ENCODE measurements at places on chromosomes 13 and 19.

- DNase-seq, result no peak
Observed at GRCh38 chr13:24263632-24264031, 45.7 kb upstream of the C1QTNF9 start.

DNA sequence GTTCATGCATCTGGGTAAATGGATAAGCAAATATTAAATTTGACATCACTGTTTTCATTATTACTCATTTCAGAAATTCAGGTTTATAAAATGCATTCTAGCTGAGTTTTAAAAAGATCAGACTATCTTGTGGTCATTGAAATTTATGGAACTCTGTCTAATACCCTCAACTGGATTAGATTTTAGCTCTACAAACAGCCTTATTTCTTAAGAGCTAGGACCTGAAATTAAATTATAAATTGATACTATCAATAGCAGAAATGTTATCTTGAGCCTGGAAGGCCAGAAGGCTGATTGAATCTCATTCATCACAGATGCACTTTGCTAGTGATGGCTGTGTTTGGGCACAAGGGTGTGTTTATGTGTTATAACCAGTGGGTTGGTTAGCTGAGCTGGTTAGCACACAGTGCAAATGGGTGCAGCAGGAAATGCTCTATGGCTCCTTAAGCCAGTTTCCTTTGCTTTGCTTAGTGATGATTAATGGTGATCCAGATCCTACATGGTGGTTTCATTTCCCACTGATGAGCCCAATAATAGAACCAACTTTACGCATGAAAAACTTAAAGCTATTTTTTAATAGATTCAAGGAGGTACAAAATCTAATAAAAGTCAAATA, 310.8 kb upstream of the KLF12 start:
- DNase-seq, result no peak

DNA sequence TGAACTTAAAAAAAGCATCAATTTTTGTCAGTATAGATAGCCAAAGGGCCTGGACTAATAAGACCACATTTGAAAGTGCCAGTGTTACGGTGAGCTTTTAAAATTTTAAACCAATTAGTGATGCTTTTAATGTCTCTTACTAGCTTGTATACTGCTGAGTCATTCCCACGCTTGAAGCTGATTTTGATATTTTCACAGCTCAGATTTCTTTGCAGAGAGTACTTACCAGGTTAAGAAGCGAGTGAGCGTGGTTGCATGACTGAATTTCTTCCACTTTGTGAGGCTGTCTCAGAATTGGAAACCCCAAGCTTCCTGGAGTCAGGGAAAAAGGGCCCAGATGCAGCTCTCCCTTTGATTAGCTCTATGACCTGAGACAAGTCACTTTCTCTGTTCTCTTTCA, 74.5 kb upstream of the NBEA start:
- no peak for DNase-seq

GRCh38 chr19:10517760-10518443, 655 bp upstream of the S1PR5 start:
- no peak for DNase-seq

DNA sequence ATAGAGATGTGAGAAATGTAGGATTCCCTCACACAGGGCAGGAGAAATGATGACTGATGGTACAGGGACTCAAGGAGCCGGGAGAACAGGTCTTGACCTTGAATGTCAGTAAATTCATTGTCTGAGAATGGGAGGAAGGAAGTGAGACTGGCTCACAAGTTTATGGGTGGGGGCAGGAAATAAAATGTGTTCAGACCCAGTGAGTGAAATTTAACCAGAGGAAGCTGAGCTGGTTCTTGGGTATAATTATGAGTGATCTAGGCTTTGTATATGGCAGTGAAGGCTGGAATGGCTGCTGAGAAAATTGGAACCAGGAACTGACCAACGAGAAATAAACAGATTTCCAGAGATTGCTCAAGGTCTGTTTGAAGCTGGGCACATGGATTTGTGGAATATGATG, 6.3 kb upstream of the IGSF23 start:
- DNase-seq, result no peak

DNA sequence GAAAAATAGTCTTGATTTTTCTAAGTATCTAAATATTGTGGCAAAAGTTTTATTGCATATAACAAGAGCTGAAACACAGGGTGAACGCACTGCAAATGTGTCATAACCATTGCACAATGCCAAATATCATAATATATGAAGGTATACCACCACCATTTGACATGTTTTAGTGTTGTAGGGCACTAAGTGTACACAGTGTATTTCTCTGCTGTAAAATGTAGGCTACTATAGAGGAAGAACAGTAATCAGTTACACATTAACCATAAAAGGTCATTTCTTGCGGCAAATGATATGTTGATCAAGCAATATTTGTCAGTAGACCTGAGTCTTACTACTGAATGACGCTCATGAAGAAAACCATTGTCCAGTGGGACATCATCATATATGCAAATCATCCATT, 18.3 kb upstream of the KLF5 start:
- no peak for DNase-seq

- no peak for DNase-seq
Observed at GRCh38 chr13:96726651-96727050, 267.6 kb downstream of the OXGR1 start.

- no peak for DNase-seq
Observed at GRCh38 chr13:47433461-47434005, 536.7 kb upstream of the HTR2A start.

DNA sequence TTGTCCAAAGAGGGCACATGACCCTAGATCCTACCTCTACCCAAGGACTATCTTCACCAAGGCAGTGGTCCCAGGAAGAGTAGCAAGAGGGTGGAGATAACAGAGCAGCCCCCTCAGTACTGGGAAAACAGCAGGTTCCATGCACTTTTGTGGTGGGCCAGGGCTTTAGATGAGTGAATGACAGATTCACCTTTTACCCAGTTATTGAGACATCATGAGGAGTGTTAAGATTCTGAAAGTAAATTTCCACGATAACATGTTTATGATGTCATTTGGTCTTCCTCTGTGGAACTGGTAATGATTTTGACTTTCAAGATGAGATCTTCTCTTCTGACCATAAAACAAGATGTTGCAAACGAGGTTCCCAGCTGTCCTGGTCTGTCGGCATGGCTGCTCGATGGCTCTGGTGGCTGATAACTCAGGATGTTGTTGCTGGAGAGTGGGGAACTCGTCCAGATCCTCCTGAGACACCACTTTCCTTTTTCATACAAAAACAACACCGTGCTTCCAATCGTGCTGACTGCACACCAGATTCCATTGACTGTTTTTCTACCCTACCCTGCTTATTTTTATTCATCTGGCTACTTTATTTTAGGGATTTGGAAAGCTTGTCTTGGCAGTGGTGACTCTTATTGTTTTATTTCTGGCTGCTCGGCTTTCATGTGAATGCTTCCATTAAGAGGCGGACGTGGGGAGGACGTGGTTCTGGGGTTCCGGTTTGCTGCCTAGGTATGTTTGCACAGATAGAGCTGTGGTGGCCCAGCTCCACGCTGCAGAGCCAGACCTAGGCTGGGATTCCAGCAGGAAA, 88.5 kb downstream of the LRCH1 start:
- DNase-seq, result no peak

DNA sequence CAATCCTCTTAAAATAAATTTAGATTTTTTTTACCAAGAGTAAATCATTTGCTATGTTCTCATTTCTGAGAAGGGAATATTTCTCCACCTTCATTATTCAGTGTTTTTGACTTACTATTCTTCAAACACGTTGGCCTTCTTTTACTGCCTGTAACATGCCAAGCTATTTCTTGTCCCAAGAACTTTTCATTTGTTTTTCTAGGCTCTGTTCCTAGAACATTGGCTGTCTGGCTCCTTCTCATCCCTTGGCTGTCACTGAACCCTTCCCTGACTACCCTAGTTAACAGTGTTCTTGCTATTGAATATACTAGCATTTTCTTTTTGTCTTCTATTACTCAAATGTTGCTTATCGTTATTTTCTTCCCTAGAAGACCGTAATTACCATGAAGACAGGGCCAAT, 248.1 kb downstream of the ITGBL1 start:
- DNase-seq, result no peak

DNA sequence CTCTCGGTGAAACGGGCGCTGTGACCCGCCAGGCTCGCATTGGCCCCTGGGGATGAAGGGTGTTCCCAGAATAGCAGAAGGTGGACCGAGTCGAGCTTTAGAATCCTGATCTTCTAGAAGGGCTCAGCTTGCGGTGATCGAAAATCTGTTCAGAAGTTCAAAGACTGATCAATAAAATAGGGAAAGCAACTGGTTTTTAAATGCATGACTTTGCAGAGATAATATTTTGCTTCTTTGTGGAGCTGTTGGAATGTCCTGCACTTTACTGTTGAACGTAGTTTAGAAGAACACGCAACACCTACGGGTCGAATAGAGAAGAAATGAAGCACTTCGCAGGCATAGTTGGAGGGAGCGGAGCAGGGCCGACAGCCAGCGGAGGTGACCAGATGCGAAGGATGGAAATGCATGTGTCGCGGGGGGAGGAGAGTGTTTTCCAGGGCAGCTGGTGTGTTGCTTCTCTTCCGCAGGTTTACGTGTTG, 766 bp downstream of the CEBPG start:
- DNase-seq, result no peak

DNA sequence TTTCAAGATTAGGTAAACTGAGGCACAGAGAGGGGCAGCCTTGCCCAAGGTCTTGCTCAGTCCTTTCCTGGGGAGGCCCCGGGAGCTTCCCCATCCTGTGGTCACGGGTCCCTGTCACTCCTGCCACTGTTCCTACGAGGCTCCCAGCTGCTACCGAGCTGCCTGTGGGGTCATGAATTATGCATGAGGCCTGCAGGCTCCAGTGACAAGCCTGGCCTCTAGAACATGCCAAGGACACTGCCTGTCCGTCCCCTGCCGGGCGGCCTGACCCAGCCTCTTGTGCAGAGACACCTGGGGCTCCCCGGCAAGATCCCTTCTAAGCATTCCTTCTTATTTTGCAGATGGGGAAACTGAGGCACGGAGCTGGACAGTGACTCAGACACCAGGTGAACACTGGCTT, 2.7 kb downstream of the FCHO1 start:
- no peak for DNase-seq

GRCh38 chr13:91349992-91350911, 2.8 kb downstream of the MIR17HG start:
- no peak for DNase-seq

DNA sequence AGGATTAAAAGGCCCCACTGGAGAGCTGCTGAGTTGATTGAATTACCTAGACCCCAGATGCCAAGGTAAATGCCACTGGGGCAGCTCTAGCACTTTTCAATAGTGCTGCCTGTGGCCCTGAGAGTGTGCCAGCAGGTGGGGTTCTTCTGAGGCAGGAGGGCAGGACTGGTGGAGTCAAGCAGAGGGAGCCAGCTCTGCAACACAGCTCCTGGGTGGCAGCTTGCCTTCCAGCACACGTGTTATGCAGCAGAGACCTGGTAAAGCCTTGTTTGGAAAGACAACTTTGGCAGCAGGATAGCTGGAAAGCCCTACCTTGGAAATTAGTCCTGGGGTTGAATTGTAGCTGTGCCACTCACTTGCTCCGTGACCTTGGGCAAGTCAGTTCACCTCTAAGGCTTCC, 306.6 kb downstream of the ATP8A2 start:
- no peak for DNase-seq

- DNase-seq, result no peak
Observed at GRCh38 chr13:43203781-43204180, 180.4 kb downstream of the DNAJC15 start.

GRCh38 chr13:76798037-76798436, 88.2 kb downstream of the KCTD12 start:
- no peak for DNase-seq

GRCh38 chr19:35461060-35461459, 13.0 kb downstream of the FFAR2 start:
- DNase-seq, result no peak

DNA sequence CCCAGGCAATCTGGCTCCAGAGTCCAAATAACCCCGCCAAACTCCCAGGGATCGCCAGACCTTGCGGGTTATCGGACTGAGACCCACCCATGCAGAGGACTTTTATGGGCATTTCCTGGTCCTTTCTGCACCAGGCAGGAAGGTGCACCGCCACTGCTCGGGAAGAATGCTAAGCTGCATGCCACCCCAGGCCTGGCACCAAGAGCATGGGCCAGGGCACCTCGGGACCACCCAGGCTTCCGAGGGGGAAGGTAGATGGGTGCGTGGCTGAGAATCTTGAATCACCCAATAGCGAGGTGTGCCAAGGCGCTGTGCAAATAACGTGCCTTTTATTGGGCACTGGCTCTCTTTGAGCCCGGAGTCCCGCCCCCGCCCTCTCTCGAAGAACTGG, 422 bp upstream of the ZNF575 start:
- DNase-seq, result no peak

DNA sequence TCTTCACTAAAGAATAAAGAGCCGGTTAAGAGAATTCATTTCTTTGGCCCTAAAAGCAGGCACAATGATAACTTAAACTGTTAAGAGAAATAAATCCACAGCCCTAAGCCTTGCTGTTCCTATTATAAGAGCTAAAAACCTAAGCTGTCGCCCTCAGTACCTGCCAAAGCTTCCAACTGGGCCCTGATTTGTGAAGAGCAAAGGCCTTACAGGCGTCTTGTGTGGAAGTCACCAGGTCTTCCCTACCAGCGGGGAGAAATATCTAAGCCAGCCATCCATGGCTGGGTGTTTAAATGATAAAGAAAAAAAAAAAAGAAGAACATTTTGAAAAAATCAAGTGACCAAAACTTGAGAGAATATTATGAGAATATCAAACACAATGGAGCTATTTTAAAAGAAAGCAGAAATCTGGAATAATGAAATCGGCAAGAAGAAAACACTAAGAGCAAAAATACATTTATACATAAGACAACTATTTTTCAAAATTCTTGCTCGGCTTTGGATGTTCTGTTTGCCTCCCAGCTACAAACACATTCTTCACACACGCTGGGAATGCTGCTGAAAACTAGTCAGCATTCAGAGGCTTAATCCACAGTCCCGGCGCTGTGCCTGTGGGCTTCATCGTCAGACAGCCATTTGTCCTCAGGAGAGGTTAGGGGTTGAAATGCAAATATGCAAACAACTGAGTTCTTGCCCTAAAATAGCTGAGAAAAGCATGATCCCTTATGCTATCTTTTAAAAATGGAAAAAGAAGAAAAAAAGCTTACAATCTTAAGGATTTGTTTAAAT, 89.8 kb upstream of the LSM14A start:
- no peak for DNase-seq

DNA sequence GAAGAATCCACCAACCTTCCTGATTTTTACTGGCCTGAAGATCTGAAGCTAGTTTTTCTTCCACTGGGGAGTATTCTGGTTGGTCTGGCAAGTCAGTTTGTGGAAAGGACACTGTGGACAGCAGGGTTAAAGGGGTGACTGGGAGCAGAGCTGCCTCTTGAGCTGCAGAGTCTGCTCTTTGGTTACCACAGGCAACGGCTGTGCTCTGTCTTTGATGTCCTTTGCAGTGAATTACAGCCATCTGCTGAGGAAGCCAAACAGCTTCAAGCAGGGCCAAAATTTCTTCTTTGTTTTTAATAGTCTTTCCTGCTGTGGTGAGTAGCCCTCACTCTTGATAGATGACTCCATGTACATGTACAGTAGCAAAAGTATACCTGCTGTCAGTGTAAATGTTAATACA, 75.7 kb downstream of the ZNF100 start:
- no peak for DNase-seq

DNA sequence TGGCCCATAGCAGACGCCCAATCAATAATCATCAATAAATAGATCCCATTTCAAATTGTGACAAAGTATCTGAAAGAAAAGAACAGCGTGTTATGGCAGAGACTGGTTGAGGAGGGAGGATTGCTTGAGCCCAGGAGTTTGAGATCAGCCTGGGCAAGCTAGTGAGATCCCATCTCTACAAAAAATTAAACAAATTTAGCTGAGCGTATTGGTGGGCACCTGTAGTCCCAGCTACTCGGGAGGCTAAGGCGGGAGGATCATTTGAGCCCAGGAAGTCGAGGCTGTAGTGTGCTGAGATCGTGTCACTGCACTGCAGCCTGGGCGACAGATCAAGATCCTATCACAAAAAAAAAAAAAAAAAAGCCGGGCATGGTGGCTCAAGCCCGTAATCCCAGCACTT, 6.4 kb upstream of the GNA11 start:
- DNase-seq, result no peak
